ENCODE measurements at places on chromosomes 1 and 21.
A peak's percentile ranks its signal among the peaks of the same experiment; 100 is the strongest.

- no peak for DNase-seq
These were observed 22.7 kb downstream of the SLX9 start for GRCh38 chr21:44962403-44962966.

DNA sequence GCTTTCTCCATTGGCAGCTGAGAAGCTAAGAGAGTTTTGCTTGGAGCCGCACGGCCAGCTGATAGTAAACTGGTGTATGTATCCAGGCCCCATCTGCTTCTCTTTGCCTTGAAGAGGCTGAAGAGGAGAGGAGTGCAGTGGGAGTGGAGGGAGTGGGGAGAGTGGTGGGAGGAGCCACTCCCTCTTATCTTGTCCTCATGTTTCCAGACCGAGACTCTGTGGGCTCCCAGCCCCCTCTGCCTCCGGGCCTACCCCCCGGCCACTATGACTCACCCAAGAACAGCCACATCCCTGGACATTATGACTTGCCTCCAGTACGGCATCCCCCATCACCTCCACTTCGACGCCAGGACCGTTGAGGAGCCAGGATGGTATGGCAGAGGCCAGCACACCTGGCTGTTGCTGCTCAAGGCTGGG lies 6.0 kb upstream of the LRRC71 start:
- DNase-seq = no peak

GRCh38 chr21:26717146-26717739 lies 128.0 kb downstream of the ADAMTS1 start:
- peak; percentile 10 for DNase-seq

- DNase-seq = no peak
These were observed 31.4 kb downstream of the GNG12 start for GRCh38 chr1:67801903-67802302.

GRCh38 chr1:30682396-30683275 lies 40.7 kb downstream of the MATN1 start:
- no peak for DNase-seq

GRCh38 chr1:47563201-47563600 lies 125.4 kb downstream of the FOXD2 start:
- no peak for DNase-seq

DNA sequence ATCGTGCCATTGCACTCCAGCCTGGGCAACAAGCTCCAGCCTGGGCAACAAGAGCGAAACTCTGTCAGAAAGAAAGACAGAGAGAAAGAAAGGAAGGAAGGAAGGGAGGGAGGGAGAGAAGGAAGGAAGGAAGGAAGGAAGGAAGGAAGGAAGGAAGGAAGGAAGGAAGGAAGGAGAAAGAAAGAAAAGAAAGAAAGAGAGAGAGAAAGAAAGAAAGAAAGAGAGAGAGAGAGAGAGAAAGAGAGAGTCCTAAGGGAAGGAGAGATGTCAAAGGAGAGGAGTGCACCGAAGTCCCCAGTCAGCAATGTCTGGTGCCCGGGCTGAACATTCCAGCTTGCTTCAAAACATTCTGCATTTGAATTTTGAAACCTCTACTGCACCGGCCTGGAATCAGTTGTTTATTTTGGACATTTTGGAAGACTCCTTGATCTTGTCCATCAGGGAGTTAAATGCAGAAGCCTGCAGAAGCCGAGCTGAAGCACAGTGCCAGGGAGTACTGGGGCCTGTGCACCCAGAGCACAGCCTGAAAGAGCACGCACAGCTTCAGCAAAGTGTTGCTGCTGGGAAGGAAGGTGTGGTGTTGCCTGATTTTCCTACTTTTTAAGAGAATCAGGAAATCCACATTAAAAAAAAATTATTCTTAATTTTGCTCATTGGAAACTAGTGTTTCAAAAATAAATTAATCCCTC lies 3.7 kb upstream of the IGSF3 start:
- DNase-seq = no peak

GRCh38 chr21:31158789-31159581 lies 120.7 kb upstream of the KRTAP19-8 start:
- DNase-seq = no peak

- no peak for DNase-seq
These were observed 859.6 kb downstream of the LTN1 start for GRCh38 chr21:28133116-28133515.

DNA sequence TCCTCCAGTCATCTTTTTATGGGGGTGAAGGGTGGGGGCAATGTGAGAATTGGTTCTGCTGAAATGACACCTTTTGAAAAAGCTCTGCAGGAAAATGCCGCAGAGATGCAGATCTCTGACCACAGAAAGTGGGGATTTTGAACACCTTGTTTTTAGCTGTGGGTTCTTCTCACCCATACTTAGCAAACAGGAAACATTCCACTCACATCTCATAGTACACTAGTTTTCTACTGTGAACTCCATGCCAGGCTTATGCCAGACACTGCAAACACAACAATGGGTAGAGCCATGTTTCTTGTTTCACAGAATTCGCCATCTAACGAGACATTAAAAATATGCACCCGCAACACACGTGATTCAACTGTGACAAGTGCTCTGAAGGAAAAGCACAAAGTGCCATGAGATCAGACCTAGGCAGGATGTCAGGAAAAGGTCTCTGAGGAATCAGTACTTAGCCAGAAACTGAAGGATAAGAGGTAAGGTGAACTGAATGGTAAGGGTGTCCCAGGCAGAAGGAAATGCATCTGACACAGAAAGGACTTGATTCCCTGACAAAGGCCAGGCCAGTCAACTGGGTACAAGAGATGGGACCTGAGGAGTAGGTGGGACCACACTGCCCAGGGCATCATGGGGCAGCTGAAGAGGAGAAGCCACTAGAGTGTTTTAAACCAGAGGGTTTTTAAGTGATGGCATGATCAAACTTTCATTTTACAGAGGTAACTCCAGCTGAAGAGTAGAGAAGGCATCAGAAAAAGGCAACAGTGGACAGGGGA lies 83.8 kb upstream of the JAK1 start:
- no peak for DNase-seq

GRCh38 chr21:23480591-23481270 lies 2126.6 kb downstream of the MRPL39 start:
- no peak for DNase-seq

GRCh38 chr1:20071416-20071815 lies 1.4 kb downstream of the PLA2G5 start:
- DNase-seq = no peak

- DNase-seq = no peak
These were observed 173.0 kb upstream of the PALMD start for GRCh38 chr1:99472893-99473292.

- DNase-seq = no peak
These were observed 243.0 kb downstream of the TOMM20 start for GRCh38 chr1:234885601-234886000.

GRCh38 chr1:56356376-56356990 lies 222.9 kb downstream of the PLPP3 start:
- DNase-seq = no peak

DNA sequence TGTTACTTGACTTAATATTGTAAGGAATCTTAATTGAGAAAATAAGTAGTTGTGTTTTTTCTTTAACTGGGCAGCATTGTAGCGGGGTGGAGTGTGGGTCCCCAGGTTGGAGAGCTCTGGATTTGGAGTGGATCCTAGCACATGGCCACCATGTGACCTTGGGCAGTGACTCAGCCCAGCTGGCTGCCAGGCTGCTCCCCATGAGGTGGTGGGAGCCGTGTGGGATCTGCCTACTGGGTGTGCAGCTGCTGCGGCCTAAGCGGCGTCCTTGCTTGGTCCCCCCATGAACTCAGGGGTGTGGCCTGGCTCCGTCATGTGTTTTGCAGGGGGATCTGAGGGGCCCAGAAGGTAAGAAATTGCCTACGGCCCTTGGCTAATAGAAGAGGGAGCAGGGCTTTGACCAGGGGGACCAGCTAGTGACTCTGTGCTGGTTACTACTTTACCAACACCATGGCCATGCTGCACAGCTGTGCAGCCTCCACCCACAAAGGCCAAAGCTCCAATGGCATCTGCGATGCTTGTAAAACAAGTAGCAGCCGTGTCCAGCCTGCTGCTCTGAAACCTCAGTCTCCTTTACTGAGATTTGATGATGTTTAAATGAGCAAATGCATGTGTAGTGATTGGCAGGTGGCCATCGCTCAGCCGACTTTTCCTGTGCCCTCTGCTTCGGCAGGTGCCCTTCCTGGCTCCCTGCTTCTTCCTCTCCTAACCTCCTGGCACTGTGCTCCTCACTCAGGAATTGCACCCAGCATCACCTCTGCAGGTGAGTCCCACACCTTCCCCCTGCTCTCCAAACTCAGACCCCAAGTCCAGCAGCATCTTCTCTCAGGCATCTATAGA lies 68.3 kb downstream of the ADARB1 start:
- no peak for DNase-seq

DNA sequence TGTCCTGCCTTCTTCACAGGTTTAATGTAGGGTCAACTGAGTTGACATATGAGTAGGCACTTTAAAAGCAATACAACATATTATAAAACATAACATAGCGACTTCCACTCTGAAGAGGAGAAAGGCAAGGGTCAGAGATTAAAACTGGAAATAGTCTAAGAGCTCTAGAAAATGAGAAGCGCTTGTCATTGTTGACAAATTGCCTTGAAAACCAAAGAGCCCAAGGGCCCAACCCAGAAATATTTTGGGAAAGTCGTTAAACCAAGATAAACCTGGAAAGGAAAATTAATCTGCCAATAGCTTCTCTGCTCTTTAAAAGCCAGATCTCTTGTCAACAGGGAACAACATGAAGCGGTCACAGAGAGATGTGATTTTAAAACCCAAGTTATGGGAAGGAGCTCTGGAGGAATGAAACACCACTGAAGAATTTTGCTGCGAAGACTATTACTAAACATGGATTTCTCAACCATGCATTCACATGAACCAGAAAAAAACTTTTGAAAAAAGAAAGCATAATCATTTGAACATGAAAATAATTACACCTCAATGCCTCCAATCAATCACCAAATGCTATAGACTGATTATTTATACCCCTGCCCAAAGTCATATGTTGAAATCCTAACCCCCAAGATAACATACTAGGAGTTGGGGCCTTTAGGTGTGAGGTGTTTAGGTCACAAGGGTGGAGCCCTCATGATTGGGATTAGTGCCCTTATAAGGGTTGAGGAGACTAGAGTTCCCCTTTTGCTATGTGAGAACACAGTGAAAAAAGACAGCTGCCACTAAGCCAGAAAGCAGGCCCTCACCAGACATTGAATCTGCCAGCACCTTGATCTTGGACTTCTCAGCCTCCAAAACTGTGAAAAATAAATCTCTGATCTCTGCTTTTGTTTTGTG lies 33.0 kb upstream of the MTF1 start:
- peak; percentile 16 for DNase-seq

GRCh38 chr1:44575396-44575795 lies 98.9 kb downstream of the TMEM53 start:
- no peak for DNase-seq

DNA sequence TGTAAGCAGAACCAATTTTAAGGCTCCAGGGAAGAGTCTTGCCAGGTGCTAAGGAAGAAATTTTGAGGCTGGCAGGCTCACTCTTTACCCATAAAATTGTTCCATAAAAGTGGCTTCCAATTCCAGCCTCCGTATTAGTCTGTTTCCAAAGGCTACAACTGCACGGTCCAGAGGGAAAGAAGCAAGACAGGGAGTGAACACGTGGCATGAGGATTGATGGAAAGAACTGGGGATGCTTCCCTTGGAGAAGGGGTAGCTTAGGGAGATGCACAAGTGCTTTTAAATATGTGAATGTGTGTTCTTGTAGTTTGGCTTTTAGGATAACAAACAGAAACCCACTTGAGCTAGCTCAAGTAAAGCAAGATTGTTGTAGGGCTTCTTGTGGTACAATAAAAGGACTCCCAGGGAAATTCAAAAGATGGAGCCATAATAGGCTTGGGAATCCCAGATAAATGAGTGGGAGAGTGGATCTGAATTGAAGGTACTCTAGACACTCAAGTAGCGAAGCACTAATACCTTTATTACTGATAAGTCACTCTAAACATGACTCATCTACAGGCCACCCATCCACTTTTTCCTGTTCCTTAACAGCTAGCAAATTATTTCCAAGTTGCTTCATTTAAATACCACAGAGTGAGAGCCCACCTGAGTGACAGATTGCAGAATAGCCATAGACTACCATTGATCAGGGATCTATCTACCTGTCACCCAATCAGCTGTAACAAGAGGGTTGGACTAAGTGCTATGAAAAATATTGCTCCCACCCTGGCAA lies 34.8 kb upstream of the NPL start:
- DNase-seq = no peak

DNA sequence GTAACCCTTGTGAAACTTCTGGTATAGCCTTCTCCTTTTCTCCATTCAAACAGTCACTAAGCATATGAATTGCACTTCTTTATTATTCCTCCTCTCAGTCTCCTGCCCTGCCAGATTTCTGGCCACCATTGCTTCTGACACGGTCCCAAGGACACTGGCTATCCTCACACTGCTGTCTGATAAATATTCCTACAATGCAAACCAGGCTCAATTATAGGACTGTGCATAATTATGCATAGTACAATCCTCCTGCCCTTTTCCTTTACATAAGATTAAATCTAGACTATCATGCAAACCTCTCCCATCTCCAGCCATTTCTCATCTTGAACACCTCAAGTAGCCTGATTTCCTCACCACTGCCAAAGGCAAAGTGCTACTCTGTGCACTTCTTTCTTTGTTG lies 704.3 kb upstream of the ADAMTS5 start:
- DNase-seq = no peak

- no peak for DNase-seq
These were observed 32.6 kb downstream of the OPTC start for GRCh38 chr1:203526572-203526971.

DNA sequence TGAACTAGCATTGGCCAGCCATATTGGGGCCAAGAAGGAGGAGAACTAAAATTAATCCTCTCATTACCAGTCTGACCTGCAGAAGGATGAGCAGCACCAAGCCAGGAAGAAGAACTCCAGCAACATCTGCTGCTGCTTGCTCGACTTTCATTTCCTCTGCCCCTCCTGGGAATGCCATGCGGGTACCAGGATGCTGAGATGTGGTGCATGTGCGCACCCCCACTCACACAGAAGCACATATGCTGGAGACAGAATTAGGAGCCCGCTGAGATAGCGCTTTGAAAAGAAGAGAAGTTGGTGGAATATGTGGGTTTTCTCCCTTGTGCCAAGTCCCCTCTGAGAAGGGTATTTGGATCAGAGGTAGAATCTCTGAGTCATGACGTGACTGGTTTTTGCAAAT lies 70.4 kb downstream of the PLXNA2 start:
- no peak for DNase-seq

GRCh38 chr1:89815611-89816010 lies 5.2 kb upstream of the LRRC8D start:
- DNase-seq = peak; percentile 75

DNA sequence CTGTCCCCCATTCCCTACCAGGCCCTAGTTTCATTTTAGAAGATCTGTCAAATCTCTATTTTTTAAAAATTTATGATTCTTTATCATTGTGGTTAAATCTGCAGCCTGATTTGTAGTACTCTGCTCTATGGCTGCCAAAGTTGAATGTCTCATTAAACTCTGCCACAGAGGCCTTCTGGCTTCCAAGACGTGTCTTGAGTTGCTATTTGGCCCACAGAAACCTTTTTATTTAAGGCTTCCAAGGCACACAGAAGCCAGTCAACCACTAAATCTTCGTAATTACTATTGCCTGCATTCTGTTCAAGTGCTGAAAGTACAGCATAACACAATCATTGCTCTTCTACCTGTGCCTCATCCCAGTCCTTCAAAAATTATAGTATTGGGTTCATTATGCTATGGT lies 971.0 kb downstream of the NCAM2 start:
- no peak for DNase-seq
